ENCODE measurements at places on chromosomes 2 and 18. TPM values are rescaled to one million over a fixed set of nuclear protein-coding genes. Genes with fewer than 3 reads are reported as not detected.

DNA sequence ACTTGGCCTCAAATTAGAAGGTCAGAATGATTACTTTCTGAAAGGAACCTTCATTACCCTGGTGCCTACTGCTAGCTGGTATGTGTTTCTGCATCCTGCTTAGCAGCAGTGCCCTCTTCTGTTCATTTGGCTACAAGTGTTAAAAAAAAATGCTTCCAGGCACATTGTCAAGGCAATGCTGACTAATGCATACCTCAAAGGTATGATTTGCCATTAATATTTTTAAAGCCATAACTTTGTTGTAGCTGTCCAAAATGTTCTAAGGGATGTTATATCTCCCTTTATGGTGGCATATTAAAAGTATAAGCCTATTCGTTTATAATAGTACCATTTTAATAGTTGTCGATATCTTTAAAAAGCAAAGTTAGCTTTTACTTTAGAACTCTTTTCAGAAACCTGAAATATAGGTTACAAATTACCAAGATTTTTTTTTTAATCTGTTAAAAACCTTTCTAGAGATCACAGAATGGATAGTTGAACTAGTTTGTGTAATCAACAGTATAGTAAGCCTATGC is 52.0 kb upstream of the FAM171B start:
- peak; percentile 52 for DNase-seq

DNA sequence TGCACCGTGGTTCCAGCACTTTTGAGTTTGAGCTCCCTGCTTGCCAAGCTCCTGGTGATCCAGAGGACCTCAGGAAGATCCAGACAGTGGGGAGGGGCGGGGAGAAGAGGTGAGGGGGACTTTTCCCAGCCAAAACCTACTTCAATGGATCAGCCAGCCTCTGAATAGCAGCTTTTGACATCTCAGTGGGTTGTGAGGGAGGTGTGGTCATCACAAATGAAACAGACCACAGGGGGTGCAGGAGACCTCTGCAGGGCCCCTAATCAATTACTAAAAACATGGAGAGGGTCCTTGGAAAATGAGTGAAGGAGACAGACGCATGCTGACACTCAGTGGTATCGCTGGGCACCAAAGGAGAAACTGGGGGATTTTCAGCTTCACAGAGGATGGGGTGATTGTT is 372.7 kb downstream of the ZNF521 start:
- DNase-seq = no peak

DNA sequence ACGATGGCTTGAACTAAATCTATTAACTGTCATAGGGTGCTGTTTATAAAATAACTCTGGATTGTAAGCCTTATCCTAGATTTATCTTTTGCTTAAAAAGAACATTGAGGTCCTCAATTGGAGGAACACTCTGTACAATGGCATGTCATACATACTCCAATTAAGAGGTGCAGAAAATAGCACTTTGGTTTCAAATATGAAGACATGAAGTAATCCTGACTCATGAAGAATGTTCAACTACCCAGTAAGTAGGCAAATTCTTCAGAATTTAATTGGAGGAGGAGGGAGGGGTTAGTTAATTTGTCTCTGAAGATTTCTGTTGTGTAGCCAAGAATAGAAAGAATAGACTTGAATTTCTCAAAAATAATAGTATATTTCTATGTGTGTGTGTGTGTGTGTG is 36.1 kb downstream of the DCC start:
- no peak for DNase-seq

The TMEM17 gene
- total RNA-seq = 3.3 TPM

DNA sequence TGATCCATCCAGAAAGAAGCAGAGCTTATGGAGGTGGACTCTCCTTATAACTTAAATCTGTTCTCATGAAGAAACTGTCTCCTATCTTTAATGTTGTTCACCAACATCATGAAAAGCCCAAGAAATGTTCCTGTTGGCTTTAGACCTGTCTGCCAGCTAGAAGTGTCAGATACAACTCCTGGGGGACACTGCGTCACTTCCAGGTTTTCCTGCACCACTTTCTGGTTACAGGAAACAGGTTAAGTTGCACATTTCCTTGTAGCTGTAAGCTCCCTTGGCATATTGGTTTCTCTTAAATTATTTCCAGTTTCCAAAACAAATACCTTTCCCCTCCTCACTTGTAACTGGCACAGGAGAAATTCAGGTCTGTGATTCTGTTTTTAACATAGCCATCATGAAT is 2.9 kb downstream of the CEP68 start:
- DNase-seq = peak; percentile 52

The UGT1A8 gene
- not detected for total RNA-seq

DNA sequence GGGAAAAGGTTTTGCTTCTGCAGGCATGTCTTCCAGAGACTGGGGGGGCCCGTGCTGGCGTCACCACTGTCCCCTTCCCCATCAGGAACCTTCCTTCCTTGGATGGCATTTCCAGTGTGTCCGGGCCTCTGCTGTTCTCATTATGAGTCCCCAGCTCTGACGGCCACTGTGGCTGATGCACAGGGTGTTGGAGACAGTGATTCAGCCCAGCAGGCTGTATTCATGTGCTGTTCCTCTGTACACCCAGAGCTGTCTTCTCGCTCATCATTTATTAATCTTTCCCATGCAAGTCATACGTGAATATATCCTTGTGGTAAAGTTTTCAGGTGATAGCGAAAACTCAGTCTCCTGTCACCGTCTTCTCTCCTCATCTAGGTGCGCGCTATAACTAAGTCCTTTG is 57.7 kb downstream of the ASAP2 start:
- no peak for DNase-seq

The EMILIN1 gene
- total RNA-seq = 24.1 TPM

- DNase-seq = no peak
These were observed 112.0 kb upstream of the STPG4 start for GRCh38 chr2:47266939-47267710.

The LIMS3 gene
- 4.9 TPM for total RNA-seq

The LYG1 gene
- total RNA-seq = 1.6 TPM

- DNase-seq = no peak
These were observed 590.3 kb upstream of the CDH2 start for GRCh38 chr18:28767201-28767600.

DNA sequence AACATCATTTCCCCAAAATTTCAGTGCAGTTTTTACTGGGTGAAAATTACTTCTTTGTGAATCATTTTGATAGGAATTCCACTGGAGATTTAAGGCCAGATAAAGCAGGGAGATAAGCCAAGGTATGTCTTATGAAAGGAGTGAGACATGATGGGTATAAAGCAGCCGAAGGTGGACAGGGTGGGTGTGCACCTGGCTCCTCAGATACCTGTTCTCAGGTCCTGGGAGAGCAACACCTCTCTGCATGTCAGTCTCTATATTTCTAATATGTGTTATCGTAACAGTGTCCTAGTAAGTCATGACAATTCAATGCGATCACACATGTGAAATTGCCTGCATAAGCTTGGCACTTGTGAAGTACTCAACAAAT is 768.8 kb downstream of the RNF144A start:
- DNase-seq = no peak

- DNase-seq = no peak
These were observed 409.1 kb downstream of the CPS1 start for GRCh38 chr2:210965472-210965871.

GRCh38 chr18:9796935-9797549 is 88.7 kb upstream of the TXNDC2 start:
- no peak for DNase-seq

DNA sequence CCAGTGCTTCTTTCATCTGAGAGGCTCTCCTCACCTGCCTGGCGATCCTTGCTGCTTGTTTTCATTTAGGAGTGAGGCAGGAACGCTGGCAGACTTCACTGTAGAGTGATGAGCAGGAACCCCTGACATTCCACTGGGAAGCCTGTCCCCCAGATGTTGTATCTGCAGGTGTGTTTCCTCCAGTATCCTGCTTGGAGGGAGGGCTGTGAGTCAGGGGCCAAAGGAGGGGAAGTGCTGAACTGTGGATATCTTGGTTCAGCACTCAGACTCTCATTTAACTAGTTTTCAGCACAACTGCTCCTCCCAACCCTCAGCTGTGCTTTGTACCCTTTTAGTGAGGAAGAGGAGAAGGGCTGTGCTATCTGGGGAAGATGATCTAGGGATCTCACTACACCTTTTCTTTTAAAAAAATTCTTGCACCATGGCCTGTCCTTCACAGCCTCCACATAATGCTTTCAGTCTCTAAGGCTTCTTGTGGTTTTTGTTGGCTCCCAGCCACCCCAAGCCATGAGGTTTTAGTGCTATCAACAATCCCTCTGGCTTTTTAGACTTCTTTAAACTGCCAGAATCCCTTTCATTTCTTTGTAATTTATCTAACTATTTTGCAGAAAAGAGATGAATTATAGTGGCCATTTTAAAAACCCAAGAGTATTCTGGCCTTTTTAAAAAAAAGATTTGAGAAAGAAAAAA is 11.2 kb downstream of the ANKAR start:
- no peak for DNase-seq

The RGPD4 gene
- not detected for total RNA-seq

GRCh38 chr2:200466425-200467418 is 43.1 kb downstream of the KCTD18 start:
- DNase-seq = no peak

- DNase-seq = no peak
These were observed 428.3 kb downstream of the MBD2 start for GRCh38 chr18:53796040-53796729.

The SMARCAL1 gene
- total RNA-seq = 27.7 TPM

The RNF138 gene
- 10.4 TPM for total RNA-seq

Measured in body of pancreas (tissue), 4 donors.